ENCODE measurements at places on chromosomes 5 and 9. TPM values are rescaled to one million over a fixed set of nuclear protein-coding genes. Genes with fewer than 3 reads are reported as not detected.

NPDC1 gene
- 10.6 TPM for polyA plus RNA-seq

PTGR1 gene
- polyA plus RNA-seq = 45.1 TPM

DNA sequence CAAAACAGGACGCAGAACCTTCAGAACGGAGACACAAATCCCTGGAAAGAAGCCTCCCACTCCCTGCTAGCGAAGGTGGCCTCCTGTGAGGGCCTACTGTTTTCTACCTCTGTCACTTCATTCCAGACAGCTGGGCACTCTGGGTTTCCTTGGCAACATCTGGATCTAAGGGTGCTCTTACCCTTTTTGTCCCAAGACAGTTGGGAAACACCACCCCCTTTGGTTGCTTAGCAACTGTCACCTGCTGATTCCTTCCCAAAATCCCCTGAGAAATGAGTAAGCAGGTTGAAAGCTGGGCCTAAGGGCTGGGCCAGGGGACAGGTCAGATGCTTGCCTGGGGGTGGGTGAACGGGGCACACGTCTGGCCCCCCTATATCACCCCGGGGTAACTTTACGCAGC, 29.4 kb downstream of the NANS start:
- DNase-seq = no peak

GRCh38 chr9:80937645-80938044, 751.7 kb downstream of the TLE1 start:
- DNase-seq = no peak

- no peak for DNase-seq
These were observed 31.7 kb downstream of the ITK start for GRCh38 chr5:157212307-157212706.

SLU7 gene
- polyA plus RNA-seq = 18.0 TPM

- no peak for DNase-seq
These were observed 22.6 kb upstream of the CTNNAL1 start for GRCh38 chr9:109035684-109036423.

SLC45A2 gene
- polyA plus RNA-seq = not detected

DNA sequence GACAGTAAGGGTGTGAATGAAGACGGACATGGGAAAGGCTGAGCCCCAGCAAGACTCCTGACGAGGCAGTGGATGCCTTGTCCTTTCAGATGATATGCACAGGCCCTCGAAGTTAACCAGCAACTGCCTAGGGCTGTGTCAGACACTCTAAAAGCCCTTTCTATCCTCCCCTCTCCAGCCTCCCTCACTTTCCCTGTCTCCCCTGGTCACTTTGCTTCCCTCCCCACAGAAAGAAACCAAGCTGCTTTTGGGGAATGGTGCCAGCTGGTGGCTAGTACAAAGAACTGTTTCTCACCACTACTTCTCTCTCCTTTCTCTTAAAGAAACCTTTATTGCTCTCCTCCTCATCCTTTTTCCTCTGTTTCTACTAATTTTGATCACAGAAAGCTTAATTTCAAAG, 21.4 kb downstream of the LHFPL2 start:
- DNase-seq = no peak

LCN15 gene
- polyA plus RNA-seq = not detected

FBP1 gene
- 0.29 TPM for polyA plus RNA-seq

LCP2 gene
- not detected for polyA plus RNA-seq

C7 gene
- polyA plus RNA-seq = not detected

- DNase-seq = no peak
These were observed 26.8 kb downstream of the FAM81B start for GRCh38 chr5:95417971-95418370.

GRCh38 chr9:107637421-107638420, 148.2 kb upstream of the KLF4 start:
- DNase-seq = no peak

ZFP2 gene
- 0.32 TPM for polyA plus RNA-seq

DNA sequence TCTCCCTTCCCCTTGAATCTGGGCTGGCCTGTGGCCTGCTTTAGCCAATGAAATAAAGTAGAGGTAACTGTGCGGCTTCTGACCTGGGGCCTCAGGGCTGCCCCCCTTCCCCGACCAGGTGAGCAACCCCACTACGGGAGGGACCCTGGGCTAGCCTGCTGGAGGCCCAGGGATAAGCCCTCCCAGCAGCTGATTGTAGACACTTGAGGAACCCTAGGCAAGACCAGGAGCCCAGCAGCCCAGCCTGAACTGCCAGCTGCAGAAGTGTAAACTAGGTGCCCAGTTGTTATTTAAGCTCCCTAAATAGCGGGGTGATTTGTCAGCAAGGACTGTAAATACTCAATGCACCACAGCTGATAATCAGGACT, 41.3 kb downstream of the RAPGEF1 start:
- DNase-seq = no peak

- no peak for DNase-seq
These were observed 57.4 kb downstream of the NFIB start for GRCh38 chr9:14256588-14256987.

DNA sequence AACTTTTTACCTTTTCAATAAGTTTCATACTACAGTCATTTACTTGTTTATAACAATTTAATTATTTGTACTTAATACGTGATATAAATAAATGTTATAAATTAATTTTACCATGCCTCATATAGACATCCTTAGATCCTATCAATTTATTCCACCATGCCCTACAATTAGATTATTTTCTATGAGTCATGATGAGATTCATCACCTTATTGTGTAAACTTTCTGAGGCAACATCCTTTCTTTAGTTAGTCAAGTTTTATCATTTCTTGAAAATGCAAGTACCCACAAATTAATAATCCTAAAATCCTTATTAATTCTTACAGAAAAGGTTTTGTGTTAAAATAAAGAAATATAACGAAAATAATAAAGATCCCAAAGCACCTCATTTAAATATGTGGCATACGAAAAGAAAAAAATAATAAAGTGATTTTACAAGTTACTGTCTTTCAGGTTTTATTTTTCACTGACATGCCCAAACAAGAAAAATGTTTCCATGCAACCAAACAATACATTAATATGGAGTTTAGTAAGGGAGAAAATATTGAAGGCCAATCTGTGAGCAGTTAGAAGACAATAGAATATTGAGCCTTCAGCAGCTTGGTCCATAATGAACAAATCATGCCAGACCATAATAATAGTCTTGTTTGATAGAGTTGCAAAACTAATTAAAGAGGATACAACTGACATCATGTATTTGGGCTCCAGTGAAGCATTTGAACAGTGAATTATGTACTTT, 188.7 kb upstream of the MRPS30 start:
- no peak for DNase-seq

GOLM1 gene
- 12.9 TPM for polyA plus RNA-seq

HMMR gene
- 16.2 TPM for polyA plus RNA-seq

GRCh38 chr9:100216178-100216787, 117.2 kb downstream of the INVS start:
- peak; percentile 36 for DNase-seq

DNA sequence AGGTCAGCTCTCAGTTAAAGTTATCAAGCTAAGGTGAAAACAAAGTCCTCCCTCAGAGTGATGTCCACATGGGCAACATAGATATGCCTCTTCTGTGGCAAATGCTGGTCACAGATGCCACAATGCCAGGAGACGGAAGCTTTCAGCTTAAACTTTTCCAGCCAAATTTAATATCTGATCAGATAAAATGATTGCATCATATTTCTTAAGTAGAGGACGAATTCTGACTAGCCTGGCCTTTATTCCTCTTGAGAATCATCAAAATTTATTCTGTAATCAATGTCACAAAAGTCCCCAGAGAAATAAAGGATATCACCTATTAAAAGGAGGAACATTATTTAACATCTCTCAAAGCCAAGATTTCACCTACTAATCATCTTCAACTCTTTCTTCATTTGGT, 161.9 kb downstream of the MARCHF11 start:
- DNase-seq = no peak

DNA sequence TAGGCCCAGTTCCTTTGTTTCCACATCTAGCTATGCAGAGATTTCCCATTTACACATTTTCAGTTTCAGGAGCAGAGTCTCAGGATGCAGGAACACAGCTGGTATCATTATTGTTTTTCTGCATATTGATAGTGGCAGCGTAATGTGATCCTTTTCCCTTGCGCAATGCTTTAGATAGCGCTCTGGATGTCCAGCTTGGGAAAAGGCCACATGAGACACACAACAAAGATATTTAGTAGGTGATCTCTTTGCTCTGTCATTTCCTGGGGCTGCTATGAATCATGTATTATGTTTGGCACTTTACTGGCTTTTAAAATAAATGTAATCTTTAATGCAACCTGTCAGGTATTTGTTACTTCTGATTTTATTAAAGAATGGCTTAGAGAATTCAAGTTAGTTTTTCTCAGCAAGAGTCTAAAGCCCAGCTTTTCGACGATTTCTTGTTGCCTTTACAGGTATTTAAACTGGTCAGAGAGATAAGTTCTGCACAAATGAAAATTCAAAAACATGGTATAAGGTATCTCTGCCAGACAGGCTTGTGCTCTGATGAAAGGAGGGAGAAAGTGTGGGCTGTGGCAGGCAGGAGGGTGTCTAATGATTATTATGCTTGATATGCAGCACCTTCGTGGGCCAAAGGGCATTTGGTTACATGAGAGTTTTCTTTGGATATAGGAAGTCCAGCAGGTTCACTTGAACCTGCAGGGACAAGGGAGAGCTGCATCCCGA, 42.2 kb downstream of the PTTG1 start:
- DNase-seq = no peak

DNA sequence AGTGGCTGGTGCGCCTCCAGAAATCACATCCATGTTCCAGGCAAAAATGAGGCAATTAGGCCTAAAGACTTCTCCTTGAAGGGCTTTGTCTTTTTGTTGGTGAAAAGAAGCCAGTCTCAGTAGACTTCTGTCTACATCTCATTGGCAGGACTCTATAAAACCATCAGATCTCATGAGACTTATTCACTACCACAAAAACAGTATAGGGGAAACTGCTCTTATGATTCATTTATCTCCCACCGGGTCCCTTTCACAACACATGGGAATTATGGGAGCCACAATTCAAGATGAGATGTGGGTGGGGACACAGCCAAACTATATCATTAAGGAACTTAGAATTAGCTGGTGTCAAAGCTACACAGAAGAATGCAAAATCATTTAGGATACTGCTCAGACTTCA, 77.7 kb upstream of the SNX2 start:
- DNase-seq = no peak
